ENCODE measurements at places on chromosomes 1 and 21. TPM values are rescaled to one million over a fixed set of nuclear protein-coding genes. Genes with fewer than 3 reads are reported as not detected.

DNA sequence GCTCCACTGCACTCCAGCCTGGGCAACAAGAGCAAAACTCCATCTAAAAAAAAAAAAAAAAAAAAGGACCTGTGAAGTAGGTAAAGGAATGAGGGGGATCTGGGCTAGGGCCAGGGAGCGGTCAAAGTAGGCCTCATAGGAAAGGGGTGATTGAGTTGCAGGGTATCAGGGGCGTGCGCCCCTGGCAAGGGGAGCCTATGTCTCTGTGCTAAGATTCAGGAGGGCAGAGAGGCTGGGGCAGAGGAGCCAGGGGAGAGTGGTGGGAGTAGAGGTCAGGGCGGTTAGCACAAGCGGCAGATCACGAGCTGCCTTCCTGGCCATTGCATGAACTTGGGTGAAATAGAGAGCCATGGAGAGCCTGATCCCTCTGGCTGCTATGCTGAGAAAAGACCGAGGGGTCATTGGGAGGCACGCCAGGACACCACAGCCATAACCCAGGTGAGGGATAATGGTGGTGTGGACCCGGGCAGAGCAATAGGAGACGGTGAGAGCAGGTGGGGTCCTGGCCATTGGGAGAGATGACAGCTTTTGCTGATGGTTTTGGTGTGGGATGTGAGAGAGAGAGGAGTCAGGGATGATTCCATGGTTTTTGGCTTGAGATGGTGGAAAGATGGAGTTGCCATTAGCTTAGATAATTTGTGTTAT is 30.6 kb upstream of the CSF1 start:
- DNase-seq = no peak

DNA sequence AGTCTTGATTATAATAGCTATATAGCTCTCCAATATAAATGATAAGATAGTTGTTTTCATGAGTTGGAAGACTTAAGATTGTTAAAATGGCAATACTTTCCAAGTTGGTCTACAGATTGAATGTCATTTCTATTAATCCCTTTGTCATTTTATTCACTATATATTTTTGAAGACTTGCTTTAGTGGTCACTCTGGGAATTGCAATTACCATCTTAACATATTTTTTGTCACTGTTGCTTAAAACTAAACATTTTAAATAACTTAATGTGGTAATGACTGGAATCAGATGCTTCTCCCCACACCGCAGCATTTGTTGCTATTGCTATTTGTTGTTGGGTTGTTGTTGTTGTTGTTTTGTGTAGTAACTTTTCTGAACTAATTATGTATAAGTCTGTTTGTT is 1592.9 kb downstream of the MRPL39 start:
- DNase-seq = no peak

PBX1 gene
- total RNA-seq = 0.54 TPM

- DNase-seq = no peak
These were observed 386.9 kb upstream of the PLXNA2 start for GRCh38 chr1:208631092-208631491.

SLAMF1 gene
- total RNA-seq = 2.1 TPM

GRCh38 chr1:46136711-46137110 is 4.3 kb upstream of the PIK3R3 start:
- DNase-seq = no peak

HMCN1 gene
- total RNA-seq = 0.02 TPM

GBP2 gene
- total RNA-seq = 144 TPM

GPR37L1 gene
- not detected for total RNA-seq

XPR1 gene
- total RNA-seq = 18.2 TPM

TMEM51 gene
- not detected for total RNA-seq

GRCh38 chr1:230609208-230609607 is 33.1 kb upstream of the COG2 start:
- no peak for DNase-seq

GRCh38 chr1:220787069-220787619 is 431 bp downstream of the MTARC1 start:
- no peak for DNase-seq

GRCh38 chr1:165476776-165477175 is 31.9 kb upstream of the RXRG start:
- no peak for DNase-seq

GRCh38 chr1:197857477-197857876 is 45.0 kb upstream of the C1orf53 start:
- DNase-seq = no peak
